Pancreas (tissue), 10 donors: ENCODE measurements at places on chromosomes 4 and X. TPM values are rescaled to one million over a fixed set of nuclear protein-coding genes. Genes with fewer than 3 reads are reported as not detected.

The DACH2 gene
- total RNA-seq: 0.06 TPM

The UGT2B10 gene
- not detected for total RNA-seq

The ANOS1 gene
- total RNA-seq: 0.64 TPM

The MAGEB17 gene
- 0.79 TPM for total RNA-seq

The SGCB gene
- total RNA-seq: 11.3 TPM

- no peak for DNase-seq
These were observed 35.7 kb downstream of the RELL1 start for GRCh38 chr4:37650481-37650880.

DNA sequence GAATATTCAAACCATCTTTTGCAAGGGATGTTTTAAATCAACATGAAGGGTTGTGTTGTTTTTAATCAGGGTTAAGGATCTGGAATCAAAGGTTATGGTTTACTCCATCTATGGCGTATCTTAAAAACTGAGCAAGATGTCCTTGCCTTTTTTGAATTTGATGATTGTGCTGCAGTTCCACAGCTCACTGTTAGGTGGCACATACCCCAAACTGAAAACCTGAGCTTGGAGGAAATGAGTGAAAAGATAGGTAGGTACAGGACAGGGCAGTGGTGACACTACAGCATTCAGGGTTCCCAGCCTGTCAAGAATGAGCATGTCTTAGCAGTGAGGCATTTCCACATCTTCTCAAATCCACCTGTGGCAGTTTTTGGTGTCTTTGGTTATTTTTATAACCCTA, 13.1 kb upstream of the EOLA1 start:
- DNase-seq: no peak

GRCh38 chrX:53398216-53398615, 24.2 kb downstream of the SMC1A start:
- no peak for DNase-seq

DNA sequence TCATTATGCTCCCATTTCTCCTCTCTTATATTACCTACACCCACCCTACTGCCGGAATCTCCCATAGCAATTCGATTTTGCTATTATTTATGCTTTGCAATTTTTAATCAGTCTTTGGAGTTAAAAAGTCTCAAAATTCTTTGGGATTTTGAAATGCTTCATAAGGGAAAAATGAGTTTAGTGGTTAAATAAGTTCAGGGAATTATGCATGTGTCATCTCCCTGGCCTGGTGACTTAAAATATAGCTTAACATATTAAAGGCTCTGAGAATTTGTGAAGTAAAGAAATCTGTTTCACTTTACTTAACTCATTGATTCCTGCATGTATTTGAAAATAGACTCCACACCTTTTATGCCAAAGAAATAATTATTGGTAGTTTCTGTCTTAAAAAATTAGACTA, 185.1 kb upstream of the DIPK2B start:
- no peak for DNase-seq

DNA sequence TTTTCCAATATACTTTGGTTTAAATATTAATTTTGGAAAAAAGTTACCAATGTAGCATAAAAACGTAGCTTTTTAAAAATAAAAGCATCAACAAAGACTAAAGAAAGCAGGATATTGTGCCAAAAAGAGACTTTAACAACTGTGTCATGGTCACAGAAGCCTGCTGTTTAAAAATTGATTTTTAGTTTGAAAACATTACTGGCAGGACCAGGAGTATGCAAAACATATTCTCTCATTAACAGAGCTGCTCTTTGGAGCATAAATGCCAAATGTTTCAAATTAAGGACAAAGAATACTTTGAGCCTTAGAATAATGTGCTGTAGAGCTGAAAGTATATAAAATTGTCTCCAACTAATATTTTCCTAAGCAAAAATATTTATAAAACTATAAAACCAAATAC, 279.0 kb downstream of the ARAP2 start:
- DNase-seq: no peak

- no peak for DNase-seq
These were observed 44.5 kb upstream of the IL21 start for GRCh38 chr4:122665161-122665929.

DNA sequence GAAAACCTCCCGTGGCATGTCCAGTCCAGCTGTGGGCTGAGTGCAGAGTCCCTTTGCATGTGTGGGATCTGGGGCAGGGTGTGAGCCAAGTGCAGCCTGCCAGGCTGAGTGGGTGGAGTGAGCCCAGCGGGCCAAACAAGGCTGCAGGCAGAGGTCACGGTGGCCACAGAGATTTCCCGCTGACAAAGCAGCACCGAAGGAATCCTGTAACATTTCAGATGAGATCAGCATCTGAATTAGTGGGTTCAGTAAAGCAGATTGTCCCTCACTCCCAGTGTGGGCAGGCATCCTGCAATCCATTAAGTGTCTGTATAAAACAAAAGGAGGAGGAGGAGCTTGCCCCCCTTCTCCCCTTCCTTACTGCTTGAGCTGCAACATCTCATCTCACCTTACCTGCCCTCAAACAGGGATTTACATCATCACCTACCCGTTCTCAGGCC, 324.4 kb downstream of the FAT4 start:
- no peak for DNase-seq
